Suppressor macrophage treated with lipopolysaccharide for 1 hour (primary cell): ENCODE measurements at places on chromosomes 1 and 21.

DNA sequence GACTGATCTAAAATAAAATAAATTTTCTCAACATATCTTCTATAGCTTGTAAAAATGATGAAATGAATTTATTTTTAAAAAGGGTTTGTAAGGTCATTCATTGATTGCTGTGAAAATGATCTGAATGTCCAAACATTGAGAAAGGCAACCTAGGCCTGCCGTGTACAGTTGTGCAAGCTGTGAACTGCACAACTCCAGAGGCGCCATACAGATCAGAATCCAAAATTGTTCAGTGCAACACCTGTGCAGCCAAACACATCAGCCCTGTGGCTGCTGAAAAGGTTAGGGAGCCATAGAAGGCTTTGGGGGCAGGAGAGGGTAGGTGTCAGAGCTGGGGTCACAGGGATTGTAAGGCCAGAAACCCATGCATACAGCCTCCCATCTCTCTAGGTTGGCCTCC, 9.9 kb upstream of the ZC3H12A start:
- DNase-seq = no peak

- peak; percentile 67 for DNase-seq
Measured at GRCh38 chr1:154386643-154387352, 18.3 kb upstream of the IL6R start.

- no peak for DNase-seq
Measured at GRCh38 chr21:35390013-35390776, 341.1 kb upstream of the RUNX1 start.

DNA sequence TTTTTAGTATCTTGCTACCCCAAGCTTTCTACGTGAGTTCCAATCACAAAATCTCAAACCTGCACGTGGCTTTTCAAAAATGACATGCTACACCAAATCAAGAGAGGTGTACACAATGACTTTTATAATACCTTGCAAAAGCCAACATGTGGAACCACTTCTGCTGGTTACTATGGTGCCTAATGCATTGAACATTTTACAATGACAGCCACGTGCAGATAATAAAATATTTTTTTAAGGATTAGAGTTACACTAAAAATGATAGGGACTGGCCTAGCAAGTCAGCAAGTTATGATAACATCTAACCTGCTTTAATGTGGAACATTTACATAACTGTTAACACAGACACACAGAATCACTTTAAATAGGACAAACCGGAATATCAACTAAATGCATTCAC, 30.2 kb downstream of the EYA3 start:
- no peak for DNase-seq

DNA sequence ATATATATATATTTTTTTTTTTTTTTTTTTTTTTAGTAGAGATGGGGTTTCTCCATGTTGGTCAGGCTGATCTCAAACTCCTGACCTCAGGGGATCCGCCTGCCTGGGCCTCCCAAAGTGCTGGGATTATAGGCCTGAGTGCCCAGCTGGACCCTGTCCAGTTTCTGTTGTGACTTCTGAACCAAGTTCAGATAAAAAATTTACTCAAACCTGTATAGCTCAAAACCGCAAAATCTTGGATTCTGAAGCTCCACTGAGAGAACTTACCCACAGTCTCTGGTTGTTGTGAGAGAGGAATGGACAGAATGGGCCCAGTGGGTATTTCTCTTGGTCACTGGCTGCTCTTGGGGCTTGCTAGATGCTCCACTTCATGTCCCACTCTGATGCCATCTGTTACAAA, 76.4 kb downstream of the HS2ST1 start:
- no peak for DNase-seq

- no peak for DNase-seq
Measured at GRCh38 chr1:88581703-88582102, 102.4 kb upstream of the PKN2 start.

DNA sequence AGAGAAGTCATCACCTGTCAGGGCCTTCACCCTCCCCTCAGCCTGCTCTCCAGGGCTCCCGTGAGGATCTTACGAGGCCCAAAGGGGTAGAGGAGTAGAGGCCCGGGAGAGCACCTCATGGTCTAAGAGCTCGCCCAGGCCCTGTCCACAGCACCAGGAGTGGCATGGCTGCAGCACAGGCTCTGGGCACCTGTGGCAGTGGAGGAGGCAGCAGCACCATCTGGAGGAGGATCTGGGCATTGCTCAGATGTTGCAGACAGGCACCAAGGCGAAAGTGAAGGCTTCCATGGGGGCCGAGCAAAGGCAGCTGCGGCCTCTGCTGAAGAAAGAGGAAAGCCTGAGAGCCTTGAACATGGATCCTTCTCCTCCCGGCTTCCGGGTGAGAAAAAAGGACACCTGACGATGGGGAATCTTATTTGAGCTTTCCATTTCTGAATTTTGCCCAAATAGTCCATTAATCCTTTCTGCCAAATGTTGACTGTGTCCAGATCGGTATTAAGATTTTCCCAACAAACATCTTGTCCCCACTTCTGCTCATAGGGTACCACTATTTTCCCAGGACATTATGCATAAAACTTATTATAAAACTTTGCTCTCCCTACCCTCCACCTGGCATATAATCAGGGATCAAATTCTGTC, 604.7 kb downstream of the PTPRC start:
- DNase-seq = peak; percentile 52

GRCh38 chr1:103941086-103941485, 191.4 kb downstream of the AMY1C start:
- no peak for DNase-seq

- DNase-seq = no peak
Measured at GRCh38 chr1:171389171-171389570, 75.2 kb downstream of the FMO4 start.

- no peak for DNase-seq
Measured at GRCh38 chr1:223730479-223731132, 18.3 kb downstream of the CAPN2 start.

DNA sequence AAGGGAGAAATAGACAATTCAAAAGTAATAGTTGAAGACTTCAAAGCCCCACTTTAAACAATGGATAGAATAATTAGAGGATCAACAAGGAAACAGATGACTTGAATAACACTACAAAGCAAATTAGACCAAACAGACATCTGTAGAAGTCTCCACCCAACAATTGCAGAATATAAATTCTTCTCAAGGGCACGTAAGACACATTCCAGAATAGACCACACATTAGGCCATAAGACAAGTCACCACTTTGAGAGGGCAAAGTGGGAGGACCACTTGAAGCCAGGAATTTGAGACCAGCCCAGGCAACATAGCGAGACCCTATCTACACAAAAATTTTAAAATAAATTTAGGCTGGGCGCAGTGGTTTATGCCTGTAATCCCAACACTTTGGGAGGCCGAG, 20.5 kb upstream of the RNF186 start:
- DNase-seq = no peak

GRCh38 chr1:2829846-2830615, 28.5 kb upstream of the TTC34 start:
- DNase-seq = no peak

GRCh38 chr21:26225046-26225445, 54.5 kb upstream of the APP start:
- no peak for DNase-seq

- DNase-seq = no peak
Measured at GRCh38 chr1:208137193-208137592, 107.0 kb downstream of the PLXNA2 start.

DNA sequence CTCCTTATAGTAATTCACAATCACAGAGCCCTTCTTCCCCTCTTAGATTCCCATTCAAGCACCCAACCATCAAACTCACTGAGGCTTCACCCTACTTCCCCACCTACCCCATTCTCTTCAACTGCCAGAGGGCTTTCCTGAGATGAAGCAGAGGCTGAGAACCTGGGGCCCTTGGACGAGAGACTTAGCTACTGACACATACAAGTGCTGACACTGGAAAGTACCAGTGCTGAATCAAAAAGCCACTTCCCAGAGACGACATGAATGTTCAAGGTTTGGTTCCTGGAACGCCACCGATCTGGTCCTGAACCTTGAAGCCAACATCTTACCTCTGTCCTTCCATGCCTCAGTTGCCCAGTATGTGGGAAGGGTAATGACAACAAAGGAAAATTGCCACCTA, 16.6 kb upstream of the RAP1A start:
- peak; percentile 35 for DNase-seq

DNA sequence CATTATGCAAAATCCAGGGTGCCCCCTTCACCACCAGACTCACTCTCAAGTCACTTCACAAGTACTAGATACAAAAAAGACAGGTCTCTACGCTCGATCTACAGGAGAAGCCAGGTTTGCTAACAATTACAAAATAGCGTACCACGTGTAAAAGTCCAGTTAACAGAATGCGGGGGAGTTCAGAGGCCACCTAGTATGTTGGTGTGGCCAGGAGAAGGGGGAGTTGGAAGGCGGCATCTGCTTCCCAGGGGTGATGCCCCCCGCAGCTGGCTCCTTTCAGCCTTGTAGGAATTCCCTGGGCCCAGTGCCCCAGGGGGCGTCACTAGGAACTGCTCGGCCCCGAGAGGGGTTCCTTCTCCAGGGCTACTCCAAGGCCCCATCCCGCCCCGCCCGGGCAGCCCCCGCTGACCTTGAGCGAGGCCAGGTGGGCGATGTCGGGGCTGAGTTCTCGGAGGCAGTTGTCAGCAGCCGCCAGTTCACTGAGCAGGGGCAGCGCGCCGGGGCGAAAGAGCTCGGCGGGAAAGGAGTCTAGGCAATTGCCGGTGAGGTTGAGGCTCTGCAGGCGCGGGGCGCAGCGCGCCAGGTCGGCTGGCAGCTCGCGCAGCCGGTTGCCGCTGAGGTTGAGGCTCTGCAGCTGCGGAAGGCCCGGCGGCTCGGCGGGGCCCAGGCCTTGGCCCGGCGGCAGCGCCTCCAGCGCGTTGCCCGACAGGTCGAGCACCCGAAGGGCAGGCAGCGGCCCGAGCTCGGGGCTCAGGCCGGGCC, 664 bp downstream of the LRRC47 start:
- no peak for DNase-seq

- DNase-seq = no peak
Measured at GRCh38 chr1:229434641-229435051, 752 bp upstream of the ACTA1 start.

DNA sequence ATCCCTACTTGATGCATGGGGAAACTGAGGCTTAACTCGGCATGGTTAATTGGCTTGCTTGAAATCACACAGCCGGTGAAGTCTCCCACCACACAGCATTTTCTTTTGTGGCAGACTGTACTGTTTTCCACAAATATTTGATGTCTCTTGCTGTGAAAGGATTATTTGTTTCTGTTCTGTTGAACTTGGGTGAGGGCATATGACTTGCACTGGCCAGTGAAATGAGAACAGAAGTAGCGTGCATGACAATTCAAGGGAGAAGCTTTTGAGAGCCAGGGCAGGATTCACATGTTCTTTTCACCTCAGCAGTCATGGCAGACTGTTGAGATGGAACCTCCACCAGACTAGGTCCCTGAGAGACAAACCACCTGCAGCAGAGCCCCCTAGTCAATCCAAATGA, 11.7 kb upstream of the AK2 start:
- no peak for DNase-seq

DNA sequence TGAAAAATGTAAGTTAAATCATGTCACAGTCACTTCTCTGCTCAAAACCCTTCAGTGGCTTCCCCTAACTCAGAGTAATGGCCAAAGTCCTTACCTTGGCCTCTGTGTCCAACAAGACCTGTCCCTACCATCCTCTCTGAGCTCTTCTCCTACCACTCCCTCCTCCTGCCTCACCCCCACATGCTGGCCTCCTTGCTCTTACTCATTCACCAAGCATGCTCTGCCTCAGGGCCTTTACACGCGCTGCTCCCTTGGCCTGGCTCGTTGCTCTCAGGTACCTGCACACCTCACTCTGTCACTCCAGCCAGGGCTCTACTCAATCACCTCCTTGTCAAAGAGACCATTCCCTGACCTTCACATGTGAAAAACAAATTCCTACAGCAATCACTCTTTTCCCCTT, 54.2 kb downstream of the SEC16B start:
- no peak for DNase-seq

GRCh38 chr1:6303397-6304012, 42.6 kb upstream of the GPR153 start:
- DNase-seq = no peak

DNA sequence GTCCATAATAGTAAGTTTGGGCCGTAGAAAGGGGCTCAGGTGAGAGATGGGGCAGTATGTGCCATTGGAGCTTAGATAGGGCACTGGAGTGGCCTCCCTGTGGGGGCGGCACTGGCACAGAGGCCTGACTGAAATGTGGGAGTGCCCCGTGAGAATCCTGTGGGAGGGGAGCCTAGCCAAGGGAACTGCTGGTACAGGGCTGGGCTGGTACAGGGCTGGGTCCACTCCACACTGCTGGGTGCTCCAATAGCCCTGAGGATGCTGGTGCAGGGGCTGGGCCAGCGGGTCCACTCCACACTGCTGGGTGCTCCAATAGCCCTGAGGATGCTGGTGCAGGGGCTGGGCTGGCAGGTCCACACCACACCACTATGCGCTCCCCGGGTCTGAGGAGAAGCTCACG, 44.8 kb upstream of the PWP2 start:
- DNase-seq = peak; percentile 22

DNA sequence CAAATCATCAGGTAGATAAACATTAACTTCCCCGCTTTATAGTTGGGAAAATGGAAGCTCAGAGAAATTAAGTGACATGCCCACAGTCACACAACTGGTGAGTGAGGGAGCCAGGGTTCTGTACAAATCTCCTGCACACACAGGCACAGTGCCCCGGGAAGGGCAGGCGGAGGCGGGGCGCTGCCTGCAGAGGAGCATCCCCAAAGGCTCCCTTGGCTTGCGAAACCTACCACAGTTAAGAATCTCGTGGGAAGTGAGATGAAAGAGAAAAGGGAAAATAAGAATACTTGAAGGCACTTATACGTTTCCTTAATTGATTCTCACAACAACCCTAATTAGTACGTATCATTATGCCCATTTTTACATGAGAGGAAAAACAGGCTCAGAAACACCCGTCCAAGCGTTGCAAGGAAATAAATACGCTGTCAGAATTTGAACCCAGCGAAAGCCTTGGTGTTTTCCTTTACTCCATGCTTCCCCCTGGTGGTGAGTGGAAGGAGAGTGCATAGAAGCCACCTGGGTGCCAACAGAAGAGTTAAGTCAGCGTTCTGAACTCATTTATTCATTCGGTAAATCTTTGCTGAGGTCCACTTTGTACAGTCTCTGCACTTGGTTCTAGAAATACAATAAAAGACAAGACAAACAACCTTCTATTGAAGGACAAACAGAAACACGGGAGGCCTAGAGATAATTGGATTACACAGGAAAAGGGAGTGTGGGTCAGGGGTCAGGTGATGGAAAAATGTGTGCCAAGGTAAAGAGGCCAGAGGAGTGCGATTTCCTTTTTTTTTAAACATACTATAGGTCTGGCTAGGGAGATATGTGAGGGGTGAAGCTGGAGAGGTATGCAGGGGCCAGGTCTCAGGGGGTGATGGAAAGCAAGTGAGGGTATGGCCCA, 28.4 kb downstream of the ACP6 start:
- DNase-seq = peak; percentile 69

DNA sequence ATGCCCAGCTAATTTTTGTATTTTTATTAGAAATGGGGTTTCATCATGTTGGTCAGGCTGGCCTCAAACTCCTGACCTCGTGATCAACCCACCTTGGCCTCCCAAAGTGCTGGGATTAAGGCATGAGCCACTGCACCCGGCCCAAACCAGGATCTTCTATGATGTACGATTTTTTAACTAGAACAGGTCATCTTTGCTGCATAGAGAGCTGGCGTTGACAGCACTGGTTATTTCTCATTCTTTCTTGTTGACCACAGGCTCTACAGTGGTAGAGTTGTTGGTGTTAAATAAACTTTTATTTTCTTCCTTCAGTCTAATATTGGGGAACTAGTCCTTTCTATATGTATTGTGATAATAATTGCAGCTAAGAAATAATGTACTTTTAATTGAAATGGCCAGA, 3.8 kb upstream of the MAB21L3 start:
- no peak for DNase-seq

GRCh38 chr1:82392513-82392912, 591.8 kb downstream of the ADGRL2 start:
- DNase-seq = no peak

- DNase-seq = no peak
Measured at GRCh38 chr1:81827942-81828341, 27.2 kb downstream of the ADGRL2 start.
